ENCODE measurements at places on chromosomes 16 and 17.

DNA sequence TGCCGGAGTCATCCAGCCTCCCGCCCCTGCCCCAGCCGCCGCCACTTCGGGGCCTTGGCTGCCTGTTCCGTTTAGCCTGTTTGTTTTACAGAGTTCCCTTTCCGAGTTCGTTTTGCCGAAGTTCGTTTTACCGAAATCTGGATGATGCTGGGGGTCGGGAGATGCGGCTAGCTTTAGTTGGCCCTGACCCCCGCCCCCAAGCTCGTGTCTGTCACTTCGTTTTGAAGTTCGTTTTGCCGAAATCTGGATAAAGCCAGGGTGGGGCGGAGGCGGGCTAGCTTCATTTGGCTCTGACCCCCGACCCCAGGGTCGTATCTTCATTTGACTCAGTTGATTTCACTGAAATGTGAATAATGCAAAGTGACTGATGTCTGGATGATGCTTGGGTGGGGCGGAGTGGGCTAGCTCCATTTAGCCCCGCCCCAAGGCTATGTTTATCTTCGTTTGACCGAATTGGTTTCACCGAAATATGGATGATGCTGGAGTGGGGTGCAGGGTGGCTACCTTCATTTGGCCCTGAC lies 591 bp downstream of the PSMD7 start:
- no peak for DNase-seq

DNA sequence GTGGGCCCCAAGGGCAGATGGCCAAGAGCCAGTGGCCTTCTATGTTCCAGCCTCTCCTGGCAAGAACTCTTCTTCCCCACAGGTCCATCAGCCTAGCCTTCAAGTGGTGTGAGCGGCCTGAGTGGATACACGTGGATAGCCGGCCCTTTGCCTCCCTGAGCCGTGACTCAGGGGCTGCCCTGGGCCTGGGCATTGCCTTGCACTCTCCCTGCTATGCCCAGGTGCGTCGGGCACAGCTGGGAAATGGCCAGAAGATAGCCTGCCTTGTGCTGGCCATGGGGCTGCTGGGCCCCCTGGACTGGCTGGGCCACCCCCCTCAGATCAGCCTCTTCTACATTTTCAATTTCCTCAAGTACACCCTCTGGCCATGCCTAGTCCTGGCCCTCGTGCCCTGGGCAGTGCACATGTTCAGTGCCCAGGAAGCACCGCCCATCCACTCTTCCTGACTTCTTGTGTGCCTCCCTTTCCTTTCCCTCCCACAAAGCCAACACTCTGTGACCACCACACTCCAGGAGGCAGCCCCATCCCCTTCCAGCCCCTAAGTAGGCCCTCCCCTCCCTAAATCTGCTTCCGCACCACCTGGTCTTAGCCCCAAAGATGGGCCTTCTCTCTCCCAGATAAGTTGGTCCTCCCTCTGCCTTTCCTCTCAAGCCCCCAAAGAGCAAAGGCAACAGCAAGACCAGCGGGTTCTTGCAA lies 5.2 kb downstream of the G6PC3 start:
- no peak for DNase-seq

DNA sequence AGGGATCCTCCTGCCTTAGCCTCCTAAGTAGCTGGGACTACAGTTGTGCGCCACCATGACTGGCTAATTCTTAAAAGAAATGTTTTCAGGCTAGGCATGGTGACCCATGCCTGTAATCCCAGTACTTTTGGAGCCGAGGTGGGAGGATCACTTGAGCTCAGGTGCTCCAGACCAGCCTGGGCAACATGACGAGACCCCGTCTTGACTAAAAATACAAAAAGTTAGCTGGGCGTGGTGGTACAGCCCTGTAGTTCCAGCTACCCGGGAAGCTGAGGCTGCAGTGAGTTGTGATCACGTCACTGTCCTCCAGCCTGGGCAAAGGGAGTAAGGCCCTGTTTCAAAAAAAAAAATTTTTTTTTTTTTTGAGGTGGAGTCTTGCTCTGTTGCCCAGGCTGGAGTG lies 173.1 kb downstream of the SEC14L1 start:
- DNase-seq, result no peak

DNA sequence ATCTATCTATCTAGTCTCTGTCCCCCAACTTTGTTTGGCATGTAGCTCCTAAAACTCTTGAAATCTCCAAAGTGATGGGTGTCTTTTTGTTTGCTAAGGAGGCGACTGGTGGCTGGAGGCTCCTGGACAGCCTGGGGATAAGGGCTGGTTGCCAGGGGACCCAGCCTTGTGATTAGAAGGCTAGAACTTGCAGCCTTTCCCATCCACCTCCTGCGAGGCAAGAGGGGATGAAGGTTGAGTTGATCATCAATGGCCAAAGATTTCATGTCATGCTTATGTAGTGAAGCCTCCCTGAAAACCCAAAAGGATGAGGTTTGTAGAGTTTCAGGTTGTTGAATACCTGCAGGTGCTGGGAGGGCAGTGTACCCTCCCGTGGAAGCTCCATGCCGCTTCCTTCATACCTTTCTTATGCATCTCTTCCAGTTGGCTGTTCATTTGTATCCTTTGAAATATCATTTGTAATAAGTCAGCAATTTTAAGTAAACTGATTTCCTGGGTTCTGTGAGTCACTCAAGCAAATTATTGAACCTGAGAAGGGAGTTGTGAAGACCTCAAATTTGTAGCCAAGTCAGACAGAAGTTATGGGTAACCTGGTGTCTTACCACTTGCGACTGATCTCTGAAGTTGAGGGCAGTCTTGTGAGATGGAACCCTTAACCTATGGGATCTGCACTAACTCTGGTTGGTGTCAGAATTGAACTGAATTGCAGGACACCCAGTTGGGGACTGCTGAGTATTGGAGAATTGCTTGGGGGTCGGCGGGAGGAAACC lies 202.4 kb downstream of the SEC14L1 start:
- DNase-seq, result no peak

DNA sequence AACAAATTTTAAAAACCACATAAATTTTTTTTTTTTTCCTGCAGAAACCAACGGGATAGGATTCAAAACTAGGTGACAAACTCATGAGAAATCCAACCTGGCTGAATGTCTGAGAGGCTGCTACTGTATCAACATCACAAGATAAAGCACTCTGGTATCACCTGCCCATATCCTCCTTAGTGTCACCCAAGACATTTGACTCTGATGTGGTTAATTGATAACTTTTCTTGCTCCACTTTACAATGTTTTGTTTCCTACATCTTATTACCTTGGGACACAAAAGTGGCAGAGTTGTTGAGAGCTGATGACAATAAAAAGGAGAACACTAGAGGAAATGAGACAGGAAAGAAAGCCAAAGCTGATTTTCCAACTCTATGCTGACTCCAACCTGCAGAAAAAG lies 4.0 kb upstream of the FBXL20 start:
- no peak for DNase-seq

GRCh38 chr16:27470567-27471431 lies 68.8 kb downstream of the IL21R start:
- no peak for DNase-seq

DNA sequence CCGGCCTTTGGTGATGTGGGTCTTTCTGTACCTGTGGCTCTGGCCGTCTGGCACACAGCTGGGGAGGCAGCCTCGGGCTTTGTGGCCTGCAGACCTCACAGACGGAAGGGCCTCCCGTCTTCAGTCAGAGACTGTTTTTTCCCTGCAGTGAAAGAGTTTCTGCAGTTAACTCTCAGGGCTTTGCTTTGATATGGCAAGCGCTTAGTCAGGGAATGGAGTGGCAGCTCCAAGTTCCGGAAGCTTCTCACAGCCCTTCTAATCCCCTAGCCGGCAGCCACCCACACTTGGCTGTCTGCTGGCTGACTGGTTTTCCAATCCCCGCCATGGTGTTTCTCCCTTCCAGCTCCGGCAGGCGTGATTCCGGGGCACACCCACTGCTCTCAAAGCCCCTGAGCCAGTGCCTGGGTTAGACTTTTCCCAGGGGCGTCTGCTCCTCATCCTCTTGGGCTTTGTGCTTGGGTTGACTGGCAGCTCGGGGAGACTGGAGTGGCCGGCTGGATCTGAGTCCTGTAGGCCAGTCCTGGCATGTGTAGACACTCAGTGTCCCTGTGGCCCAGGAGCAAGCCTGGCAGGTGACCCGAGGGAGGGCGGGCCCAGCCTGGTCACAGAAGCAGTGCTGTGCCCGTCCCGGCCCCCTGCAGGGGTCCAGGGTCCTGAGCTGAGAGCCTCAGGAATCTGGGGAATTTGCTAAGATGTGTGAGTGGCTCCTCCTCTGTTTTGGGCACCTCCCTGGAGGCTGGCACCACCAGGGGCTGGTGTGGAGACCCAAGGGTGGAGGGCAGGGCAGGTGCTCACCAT lies 29.9 kb downstream of the BAIAP2 start:
- no peak for DNase-seq

DNA sequence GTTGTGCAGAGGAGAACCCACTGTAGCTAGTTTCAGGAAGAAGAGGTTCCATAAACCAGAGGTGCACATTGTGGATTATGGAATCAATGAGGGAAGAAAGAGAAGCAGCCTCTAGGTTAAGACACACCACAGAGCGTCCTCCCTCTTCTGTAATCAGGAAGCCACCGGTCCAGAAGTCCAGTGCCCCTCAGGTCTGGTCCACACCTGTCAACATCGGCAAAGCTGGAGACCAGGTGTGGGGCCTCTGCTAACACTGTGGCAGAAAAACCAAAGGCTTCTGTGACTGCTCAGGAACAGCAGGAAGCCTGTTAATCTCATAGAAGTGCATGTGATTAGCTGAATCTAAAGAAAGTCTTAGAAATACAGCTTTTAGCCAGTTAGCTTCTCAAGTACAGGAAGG lies 23.3 kb downstream of the LIMD2 start:
- no peak for DNase-seq

- DNase-seq, result no peak
These were observed 103.8 kb downstream of the YPEL2 start for GRCh38 chr17:59435238-59435637.

- no peak for DNase-seq
These were observed 87.2 kb upstream of the NOG start for GRCh38 chr17:56506349-56506748.

- DNase-seq, result no peak
These were observed 49.9 kb upstream of the CPNE2 start for GRCh38 chr16:57042157-57043111.

Data from DMS 273 treated with DMSO at 0.1 percent for 48 hours (cell line).